ENCODE measurements at places on chromosomes 5 and 9.

GRCh38 chr5:98168871-98169270 lies 604.6 kb upstream of the RGMB start:
- no peak for DNase-seq

DNA sequence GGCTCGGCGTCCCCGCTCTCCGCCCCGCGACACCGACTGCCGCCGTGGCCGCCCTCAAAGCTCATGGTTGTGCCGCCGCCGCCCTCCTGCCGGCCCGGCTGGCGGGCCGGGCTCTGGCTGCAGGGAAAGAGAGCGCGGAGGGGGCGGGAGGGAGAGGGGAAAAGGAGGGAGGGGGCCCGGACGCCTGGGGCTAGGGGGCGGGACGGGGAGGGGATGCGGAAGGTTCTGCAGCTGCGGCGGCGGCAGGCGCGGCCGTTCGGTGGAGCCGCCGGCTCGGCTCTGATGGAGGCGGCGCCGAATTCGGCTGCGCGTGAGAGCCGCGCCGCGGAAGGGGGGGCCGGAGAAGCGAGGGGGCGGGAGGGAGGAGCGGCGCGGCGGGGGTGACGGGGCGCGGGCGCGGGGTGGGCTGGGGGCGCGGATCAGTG lies at the start of gene MARCHF11:
Gene MARCHF11, minus strand, starts transcription at position 281 of the 425 bp plus-strand sequence. Its CDS starts 216 bp downstream, at position 65.
- no peak for DNase-seq

DNA sequence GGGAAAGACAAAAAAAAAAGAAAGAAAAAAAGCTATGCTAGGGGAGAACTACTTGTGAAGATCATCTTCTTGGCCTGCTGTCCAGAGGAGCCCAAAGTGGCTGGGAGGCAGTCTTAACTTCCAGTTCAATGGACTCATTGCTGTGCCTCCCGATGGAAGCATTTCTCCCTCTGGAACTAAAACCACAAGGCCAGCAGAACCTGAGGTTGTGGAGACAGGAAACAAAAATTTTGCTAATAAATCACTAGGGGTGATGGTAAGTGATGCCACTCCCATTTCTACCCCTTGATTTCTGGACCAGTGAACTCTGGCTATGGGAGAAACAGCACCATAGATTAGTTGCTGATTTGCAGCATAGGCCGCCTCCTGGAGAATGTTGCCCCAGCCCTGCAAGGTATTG lies 123.4 kb upstream of the NFIL3 start:
- DNase-seq: no peak

DNA sequence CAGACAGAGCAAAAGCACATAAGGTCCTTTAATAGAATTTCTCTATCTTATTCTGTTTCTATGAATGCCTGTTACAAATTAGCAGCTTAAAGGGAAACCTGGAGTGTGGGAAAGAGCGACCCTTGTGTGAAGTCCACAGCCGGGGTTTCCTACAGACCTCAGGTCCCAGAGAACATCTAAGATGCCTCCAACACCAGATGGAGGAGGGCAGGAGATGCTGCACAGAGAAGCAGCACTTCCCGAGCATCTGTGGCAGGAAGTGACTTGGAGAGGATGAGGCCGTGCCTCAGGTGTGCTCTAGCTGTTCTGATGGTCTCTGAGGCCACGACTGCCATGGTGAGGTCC lies 26.8 kb downstream of the IRF1 start:
- no peak for DNase-seq

All from substantia nigra (tissue), 51 donors.